ENCODE measurements at places on chromosomes 4 and X.

DNA sequence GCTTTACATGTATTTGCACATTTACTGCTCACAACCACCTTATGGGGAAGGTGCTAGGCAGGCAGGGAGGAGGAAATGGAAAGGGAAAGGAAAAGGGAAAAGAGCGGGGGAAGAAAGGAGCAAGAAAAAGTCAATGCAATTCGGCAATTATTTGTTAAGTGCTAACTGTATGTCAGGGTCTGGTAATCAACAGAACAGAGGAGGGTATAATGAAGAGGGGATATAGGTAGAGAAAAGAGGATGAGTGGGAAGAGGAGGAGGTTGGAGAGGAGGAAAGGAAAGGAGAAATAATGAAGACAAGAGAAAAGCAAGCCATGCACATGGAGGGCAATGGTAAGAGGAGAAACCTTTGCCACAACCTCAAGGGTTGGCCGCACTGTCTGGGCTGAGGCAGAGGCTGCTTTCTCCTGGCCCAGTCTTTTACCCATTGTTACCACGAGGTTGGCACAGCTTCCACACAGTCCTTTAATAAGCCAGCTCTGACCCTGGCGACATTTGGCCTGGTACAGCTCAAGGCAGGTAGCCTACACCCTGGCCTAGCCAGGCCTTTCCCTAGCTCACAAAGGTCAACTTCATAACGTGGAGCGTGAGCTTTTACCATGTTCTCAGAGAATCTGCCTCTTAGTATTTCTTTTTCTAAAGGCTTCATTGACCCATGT, 836 bp downstream of the BTK start:
- no peak for DNase-seq

DNA sequence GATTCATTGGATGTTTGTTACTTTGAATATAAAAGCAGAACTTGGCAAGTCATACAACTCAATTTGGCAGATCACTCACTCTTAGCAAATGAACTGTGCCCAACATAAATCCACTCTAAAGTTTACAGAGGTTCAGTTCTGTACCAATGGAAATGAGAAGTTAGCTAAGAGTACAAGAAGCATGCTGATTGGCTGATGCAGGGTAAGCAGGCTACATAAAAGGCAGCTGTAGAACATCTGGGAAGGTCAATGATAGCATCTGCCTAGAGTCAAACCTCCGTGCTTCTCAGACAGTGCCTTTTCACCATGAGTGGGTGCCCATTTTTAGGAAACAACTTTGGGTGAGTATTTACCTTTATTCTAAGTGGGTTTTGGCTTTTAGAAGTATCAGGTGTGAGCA, at the start of gene TDO2:
TDO2 (plus strand) TSS at position 244 of the 400 bp plus-strand sequence; CDS start at position 307, 63 bp downstream.
- DNase-seq = no peak

GRCh38 chr4:67292045-67292444, 253.3 kb downstream of the CENPC start:
- no peak for DNase-seq

GRCh38 chr4:14865031-14865366, 137.3 kb upstream of the CPEB2 start:
- DNase-seq = no peak

DNA sequence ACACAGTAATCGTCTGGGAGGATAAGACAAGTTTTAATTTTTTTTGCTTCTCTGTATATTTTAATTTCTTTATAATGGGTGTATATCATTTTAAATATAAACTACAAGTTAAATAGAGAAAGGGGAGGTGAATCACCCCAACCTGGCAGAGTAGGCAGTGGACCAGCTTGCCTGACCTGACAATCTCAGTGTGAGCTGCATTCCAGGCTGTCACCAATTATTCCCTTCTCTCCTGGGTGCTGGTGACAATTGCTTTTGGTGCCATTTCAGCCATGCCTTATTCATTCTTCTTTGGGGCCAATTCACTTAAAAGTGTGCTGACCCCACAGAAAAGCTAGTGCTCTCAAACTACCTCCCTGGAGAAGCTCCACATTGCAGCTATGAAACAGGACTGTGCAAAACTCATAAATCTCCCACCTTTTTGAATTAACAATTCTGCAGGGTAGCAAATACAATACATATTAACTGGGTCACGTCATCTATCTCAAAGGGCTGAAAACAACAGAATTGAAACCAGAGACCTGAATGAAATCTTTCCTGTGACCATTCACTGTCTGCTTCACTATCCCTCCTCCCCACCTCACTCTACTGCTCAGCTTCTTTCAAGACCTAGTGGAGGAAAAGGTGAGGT, 359.0 kb downstream of the HS3ST1 start:
- DNase-seq = no peak

- DNase-seq = no peak
These were observed 554.6 kb upstream of the BOD1L1 start for GRCh38 chr4:14182148-14182547.

DNA sequence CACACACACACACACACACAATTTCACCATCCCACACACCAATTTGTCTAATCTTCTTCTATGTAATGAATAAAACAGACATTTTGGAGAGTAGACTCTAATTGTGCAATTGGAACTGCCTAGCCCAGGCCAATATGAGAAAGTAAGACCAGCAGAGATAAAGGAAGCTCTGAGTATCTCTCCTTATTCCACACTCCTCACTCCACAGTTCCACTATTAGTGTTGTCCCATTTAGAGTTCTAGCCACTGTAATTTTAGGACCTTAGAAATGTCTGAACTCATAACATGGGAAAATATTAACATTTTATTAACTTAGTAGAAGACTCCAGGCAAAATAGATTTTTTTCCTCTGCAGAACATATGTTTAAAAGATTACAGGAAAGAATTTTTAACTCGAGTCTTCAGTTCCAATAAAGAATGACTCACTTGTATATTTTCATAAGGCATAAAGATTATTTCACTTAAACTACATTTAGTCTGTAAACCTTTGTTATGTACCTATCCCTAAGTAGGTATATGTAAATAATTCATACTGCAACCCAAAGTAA, 297.6 kb upstream of the INTU start:
- DNase-seq = no peak

DNA sequence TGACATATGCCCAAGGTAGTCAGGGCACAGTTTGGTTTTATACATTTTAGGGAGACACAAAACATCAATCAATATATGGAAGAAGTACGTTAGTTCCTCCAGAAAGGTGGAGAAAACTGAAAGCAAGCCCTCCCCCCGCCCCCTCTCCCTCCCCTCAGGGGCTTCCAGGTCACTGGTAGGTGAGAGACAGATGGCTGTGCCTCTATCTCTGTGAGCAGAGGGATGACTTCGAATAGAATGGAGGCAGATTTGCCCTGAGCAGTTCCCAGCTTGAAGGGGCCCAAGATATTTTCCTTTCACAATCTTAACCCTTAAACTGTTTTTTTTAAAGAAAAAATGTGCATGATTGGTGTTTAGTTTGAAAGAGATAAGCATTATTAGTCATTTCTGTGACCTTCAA, 114.0 kb downstream of the PCDH10 start:
- DNase-seq = no peak

DNA sequence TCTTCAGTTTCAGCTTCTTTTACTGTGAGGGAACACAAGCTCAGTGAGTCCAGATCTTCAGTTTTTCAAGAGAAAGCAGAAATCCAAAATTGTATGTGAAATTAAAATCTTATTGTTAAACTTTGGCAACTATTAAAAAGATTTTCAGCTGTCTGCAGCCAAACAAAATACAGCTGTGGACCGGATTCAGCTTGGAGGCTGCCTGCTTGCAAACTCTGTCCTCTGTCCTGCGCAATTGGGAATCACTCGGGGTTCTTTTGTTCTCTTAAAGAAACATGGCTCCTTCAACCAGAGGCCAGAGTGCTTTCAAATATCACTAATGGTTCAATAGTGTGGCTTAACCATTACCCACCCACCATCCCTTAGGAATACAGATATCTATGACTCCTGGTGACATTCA, 201.2 kb downstream of the CHIC2 start:
- no peak for DNase-seq

DNA sequence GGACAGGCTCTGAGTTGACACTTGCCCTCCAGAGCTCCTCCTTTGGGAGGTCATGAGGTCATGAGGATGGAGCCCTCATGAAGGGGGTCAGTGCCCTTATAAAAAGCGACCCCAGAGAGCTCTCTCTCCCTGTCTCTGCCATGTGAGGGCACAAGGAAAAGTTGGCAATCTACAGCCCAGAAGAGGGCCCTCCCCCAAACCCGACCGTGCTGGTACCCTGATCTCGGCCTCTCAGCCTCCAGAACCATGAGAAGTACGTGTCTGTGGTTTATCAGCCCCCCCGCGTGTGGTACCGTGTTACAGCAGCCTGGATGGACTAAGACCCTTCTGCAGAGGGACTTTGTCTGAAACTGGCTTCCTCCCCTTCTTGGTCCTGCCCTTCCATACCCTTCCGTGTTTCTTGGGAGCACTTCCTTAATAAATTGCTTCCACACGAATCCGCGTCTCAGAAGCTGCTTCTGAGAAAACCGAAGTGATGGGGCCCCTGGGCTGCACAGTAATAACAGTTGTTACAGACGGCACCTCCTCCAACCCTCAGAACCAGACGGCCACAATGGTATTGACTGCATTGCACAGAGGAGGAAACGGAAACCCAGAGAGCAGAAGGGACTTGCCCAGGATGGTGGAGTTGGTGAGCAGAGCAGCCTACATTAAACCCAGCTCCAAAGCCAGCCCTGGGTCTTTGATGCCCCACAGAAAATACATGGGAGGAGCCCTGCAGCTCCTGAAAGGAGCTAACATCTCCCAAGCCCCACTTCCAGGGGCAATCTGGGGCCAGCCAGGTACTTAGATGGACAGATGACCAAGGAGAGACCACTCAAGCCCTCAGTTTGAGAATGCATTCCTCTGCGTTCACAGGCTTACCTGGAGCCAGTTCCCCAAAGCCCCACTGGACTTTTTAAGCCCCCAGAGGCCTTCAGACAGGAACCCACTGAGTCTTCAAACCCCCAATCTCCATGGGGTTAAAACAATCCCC, 242.7 kb downstream of the BCOR start:
- DNase-seq = peak; percentile 57

- no peak for DNase-seq
These were observed 36.5 kb downstream of the PTPN13 start for GRCh38 chr4:86630629-86631028.

DNA sequence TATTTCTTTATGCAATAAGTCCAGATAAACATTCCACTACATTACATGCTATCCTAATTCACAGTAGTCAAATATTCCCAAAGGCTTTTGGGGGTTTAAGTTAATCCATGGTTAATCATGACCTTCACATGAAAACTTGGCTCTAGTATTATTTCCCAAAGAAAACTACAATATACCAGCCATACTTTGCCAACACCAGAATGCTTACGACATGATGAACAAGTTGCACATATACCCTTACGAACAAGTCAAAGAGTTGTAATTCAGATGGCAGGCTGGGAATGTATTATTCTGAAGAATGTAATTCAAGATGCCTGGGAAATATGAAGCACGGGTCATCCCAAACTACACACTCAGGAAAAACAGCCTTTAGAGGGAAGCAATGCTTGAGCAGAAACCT, 499.6 kb downstream of the PPARGC1A start:
- DNase-seq = no peak

GRCh38 chr4:8557151-8558076, 22.8 kb upstream of the GPR78 start:
- no peak for DNase-seq

DNA sequence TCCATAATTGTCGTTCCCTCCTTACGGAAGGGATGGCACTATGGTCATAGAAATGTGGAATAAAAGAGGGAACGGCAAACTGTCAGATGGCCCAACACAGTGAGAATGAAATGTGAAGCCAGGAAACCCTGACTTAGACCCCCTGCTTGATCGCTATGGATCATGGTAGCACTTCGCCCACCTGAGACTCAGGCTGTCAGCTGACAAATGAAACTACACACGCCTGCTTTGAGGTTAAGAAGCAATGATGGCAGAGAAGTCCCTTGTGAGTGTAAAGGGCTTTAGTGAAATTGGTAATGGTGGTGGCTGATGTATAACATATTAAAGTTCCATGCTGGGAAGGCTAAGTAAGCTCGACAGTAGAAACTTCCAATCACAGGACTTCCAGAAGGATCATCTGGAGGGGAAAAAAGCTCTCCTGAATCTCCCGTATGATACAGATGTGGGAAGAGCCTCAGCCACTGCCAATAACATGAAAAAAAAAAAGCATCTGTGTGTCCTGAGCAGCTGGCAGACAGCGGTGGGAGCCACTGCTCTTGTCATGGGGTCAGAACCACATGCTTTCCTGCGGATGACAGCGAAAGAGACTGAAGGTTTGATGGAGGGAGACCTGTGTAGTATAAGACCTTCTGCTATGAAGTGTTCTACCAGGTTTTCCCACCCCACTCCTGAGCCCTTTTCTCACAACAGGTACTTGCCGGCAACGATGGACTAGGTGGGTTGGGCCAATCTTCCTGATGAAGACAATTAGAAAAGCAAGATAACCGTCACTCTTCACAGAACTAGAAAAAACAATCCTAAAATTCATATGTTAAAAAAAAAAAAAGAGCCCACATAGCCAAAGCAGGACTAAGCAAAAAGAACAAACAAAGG, 107.6 kb downstream of the AFAP1 start:
- DNase-seq = no peak

GRCh38 chr4:110175634-110176033, 22.8 kb downstream of the ELOVL6 start:
- no peak for DNase-seq

GRCh38 chr4:88006956-88007303, 505 bp upstream of the PKD2 start:
- DNase-seq = no peak

DNA sequence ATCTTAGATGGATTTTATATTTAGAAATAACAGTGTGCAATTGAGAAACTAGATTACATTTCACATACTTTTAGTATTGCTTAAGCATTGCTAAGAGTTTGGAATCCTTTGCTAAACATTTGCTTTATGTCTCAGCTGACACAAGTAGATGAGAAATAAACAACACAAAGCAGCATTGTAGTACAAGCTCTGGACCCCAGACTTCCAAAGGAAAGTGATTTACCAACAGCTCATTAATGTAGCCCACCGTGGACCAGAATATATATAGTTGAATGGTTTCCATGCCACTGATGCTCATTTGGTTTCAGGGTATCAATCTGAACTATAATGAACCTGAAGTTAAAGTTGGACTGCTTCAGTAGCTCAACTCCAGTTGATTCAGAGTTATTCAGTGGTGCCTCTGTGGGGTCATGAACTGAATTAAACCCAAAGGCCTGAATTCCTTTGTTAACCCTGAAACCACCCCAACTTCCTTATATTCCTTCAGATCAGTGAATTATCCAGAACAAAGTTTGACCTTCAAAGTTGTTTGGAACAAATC, 132.1 kb upstream of the NEIL3 start:
- no peak for DNase-seq

- DNase-seq = no peak
These were observed 296.4 kb downstream of the GPAT3 start for GRCh38 chr4:83832110-83832825.

DNA sequence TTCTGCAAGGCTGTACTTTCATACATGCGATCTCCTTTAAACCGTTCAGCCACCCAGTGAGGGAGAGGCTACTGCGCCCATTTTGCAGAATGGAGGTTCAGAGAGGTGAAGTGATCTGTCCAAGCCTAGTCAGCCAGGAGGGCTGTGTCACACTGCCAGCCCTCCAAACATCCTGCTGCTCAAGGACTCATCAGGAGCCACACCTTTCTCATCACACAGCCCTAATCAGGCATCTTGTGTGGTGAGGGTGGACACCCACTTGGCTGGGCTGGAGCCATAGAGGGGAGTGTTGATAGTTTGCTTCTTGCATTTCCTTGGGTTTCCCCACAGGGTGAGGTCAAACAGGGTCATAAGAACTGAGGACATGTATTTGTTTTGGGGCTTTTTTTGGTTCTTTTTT, 5.4 kb upstream of the CXCR3 start:
- no peak for DNase-seq

- DNase-seq = no peak
These were observed 84.6 kb downstream of the THOC2 start for GRCh38 chrX:123648028-123648810.

Measured in stimulated activated CD4-positive, alpha-beta T cell treated with anti-CD3 and anti-CD28 coated beads, Interleukin-15, amount 100 ng/mL, for 1 hour (primary cell).